ENCODE measurements at places on chromosomes 12 and 14. TPM values are rescaled to one million over a fixed set of nuclear protein-coding genes. Genes with fewer than 3 reads are reported as not detected.

Gene COL2A1
- 0.07 TPM for polyA plus RNA-seq

Gene C12orf56
- polyA plus RNA-seq: not detected

Gene C3AR1
- 9.3 TPM for polyA plus RNA-seq

Gene FBLN5
- polyA plus RNA-seq: 85.8 TPM

Gene LRP1
- polyA plus RNA-seq: 81.0 TPM

Gene FZD10
- polyA plus RNA-seq: 0.07 TPM

Gene TOGARAM1
- polyA plus RNA-seq: 5.7 TPM

Gene GPR84
- polyA plus RNA-seq: 1.3 TPM

Gene KRT80
- polyA plus RNA-seq: 1.8 TPM

Gene SUSD6
- 7.8 TPM for polyA plus RNA-seq

Gene PLCZ1
- polyA plus RNA-seq: not detected

Gene DTD2
- 22.2 TPM for polyA plus RNA-seq

Gene RPGRIP1
- not detected for polyA plus RNA-seq

Gene KCNJ8
- polyA plus RNA-seq: 10.6 TPM

Gene CABP1
- 5.1 TPM for polyA plus RNA-seq

Gene BHLHE41
- polyA plus RNA-seq: 14.1 TPM

Gene GPR162
- polyA plus RNA-seq: 5.3 TPM

Gene TMEM121
- not detected for polyA plus RNA-seq

Gene RPL41
- 6,204 TPM for polyA plus RNA-seq

Gene RAPGEF3
- 43.8 TPM for polyA plus RNA-seq

Gene C1R
- 425 TPM for polyA plus RNA-seq

Gene KRT2
- not detected for polyA plus RNA-seq

Gene CMTM5
- 2.6 TPM for polyA plus RNA-seq

Gene CELA1
- 0.80 TPM for polyA plus RNA-seq

Gene CRIP2
- 5.9 TPM for polyA plus RNA-seq

Gene RTN1
- polyA plus RNA-seq: 19.7 TPM

Gene TUBA1B
- 190 TPM for polyA plus RNA-seq

Gene TAS2R20
- polyA plus RNA-seq: 0.42 TPM

Gene ADSS1
- 20.1 TPM for polyA plus RNA-seq

Gene CCDC198
- polyA plus RNA-seq: not detected

Gene CAMKK2
- 13.6 TPM for polyA plus RNA-seq

Gene DLK1
- 972 TPM for polyA plus RNA-seq

Gene BEGAIN
- polyA plus RNA-seq: 2.5 TPM

Gene AHSA1
- 386 TPM for polyA plus RNA-seq

Gene PTPRQ
- 0.11 TPM for polyA plus RNA-seq

Gene SLC8B1
- 216 TPM for polyA plus RNA-seq

Gene PTCSC3
- polyA plus RNA-seq: not detected

Gene LRFN5
- polyA plus RNA-seq: 2.1 TPM

Gene PARPBP
- 0.80 TPM for polyA plus RNA-seq

Gene HOXC4
- polyA plus RNA-seq: 7.3 TPM

Gene LTB4R2
- polyA plus RNA-seq: 1.8 TPM

Gene VRTN
- polyA plus RNA-seq: not detected

Gene CLEC2B
- 11.2 TPM for polyA plus RNA-seq

Gene BMP4
- 25.6 TPM for polyA plus RNA-seq
